Activated T-cell treated with anti-CD3 and anti-CD28 coated beads, Interleukin-2, amount 50 U/mL, for 72 hours (primary cell): ENCODE measurements at places on chromosomes 13 and 19. TPM values are rescaled to one million over a fixed set of nuclear protein-coding genes. Genes with fewer than 3 reads are reported as not detected.

LSM7 gene
- 74.7 TPM for total RNA-seq

TEX26 gene
- total RNA-seq, result not detected

- DNase-seq, result no peak
Measured at GRCh38 chr13:20049558-20050473, 91.3 kb downstream of the ZMYM2 start.

F10 gene
- total RNA-seq, result not detected

DNA sequence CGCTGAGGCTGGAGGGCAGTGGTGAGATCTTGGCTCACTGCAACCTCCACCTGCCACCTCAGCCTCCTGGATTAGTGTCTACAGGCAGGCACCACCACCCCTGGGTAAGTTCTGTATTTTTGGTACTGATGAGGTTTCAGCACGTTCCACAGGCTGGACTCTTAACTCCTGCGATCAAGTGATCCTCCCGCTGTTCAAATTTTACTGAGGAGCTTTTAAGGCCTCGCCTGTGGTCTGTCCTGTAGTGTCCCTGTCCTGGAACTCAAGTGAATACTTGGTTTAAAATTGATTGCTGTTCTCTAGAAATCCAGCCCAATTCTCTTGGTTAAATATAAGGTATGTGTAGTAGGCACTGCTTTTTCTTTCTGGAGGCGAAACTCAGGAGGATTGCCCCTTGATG, 65.2 kb downstream of the DPRX start:
- no peak for DNase-seq

SAE1 gene
- 232 TPM for total RNA-seq

DNA sequence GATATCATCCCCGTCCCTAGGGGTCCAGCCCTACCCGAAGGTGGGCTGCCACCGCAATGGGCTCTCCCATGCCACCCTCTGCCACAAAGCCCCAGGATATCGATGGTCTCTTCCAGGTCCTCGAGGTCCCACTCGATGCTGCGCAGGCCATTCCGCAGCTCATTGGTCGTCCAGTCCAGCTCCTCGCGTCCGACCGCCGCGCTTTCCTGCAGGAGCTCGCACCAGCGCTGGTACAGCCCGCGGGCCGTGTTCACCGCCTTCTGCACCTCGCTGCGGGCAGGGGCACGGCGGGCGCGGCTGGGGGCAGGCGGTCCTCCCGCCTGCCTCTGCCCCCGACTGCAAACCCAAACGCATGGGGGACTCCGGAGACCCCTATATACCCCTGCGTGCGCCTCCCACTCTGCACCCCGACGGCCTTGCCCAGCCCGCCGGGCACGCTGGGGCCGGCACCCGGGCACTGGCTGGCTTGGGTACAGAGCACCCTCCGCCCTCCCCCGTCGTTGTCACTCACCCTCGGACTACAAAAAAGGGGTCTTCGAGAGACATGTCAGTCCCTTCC, 468 bp downstream of the STX10 start:
- DNase-seq, result no peak

- no peak for DNase-seq
Measured at GRCh38 chr13:109719962-109720646, 66.3 kb downstream of the IRS2 start.

- DNase-seq, result no peak
Measured at GRCh38 chr19:55693336-55693974, 18.4 kb downstream of the EPN1 start.

SUCLA2 gene
- 45.0 TPM for total RNA-seq

DNA sequence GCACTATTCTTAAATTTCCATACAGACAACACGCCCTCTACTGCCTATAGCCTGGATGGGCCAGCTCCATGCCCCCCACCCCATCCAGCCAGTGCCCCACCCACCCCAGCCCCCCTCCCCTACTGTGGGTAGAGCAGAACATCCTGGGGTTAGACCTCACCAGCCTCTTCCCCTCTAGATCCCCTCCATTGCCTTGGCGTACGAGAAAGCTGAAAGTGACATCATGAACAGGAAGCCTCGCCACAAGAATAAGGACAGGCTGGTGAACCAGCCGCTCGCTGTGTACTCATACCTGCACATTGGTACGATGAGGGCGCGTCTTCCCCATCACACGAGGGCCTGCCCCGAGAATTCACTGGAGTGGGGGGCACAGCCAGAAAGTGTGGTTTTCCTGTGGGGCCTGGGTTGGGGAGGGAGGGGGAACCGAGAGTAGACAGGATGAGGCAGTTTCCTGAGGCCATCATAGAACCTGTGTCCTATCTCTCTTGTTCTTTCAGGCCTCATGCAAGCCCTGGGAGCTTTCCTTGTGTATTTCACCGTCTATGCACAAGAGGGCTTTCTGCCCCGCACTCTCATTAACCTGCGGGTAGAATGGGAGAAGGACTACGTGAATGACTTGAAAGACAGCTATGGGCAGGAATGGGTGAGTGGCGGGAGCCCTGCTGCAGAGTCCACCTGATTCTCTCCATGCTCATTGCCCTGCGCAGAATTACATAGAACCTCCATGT, 29.1 kb downstream of the ATP12A start:
- DNase-seq, result peak; percentile 80

KLF5 gene
- total RNA-seq, result 3.7 TPM
